Keratinocyte (primary cell): ENCODE measurements at places on chromosomes 11 and 22. TPM values are rescaled to one million over a fixed set of nuclear protein-coding genes. Genes with fewer than 3 reads are reported as not detected.

The OR52B6 gene
- not detected in 3 replicates for polyA plus RNA-seq

The RNASEH2C gene
- polyA plus RNA-seq: 16.0 to 20.6 TPM (median 18.5 TPM) in 3 replicates

The PARVG gene
- polyA plus RNA-seq: not detected in 3 replicates

The TMEM86A gene
- 2.5 to 10.5 TPM (median 2.5 TPM) in 3 replicates for polyA plus RNA-seq

The NXPE1 gene
- polyA plus RNA-seq: not detected in 3 replicates

The GDPD4 gene
- not detected in 3 replicates for polyA plus RNA-seq

The ZNF280B gene
- 0.01 to 0.04 TPM in 2 of 3 replicates, not detected in the other for polyA plus RNA-seq

The ZC3H12C gene
- 11.1 to 14.0 TPM (median 13.9 TPM) in 3 replicates for polyA plus RNA-seq

The F2 gene
- not detected in 3 replicates for polyA plus RNA-seq

The MIF gene
- polyA plus RNA-seq: 162 to 812 TPM (median 340 TPM) in 3 replicates

The RFPL2 gene
- not detected in 3 replicates for polyA plus RNA-seq

The SLC36A4 gene
- polyA plus RNA-seq: 4.2 to 8.1 TPM (median 6.5 TPM) in 3 replicates

The OR9G1 gene
- not detected in 3 replicates for polyA plus RNA-seq

The NECTIN1 gene
- 37.5 to 51.8 TPM (median 39.7 TPM) in 3 replicates for polyA plus RNA-seq

The ARHGEF12 gene
- 22.1 to 28.8 TPM (median 25.3 TPM) in 3 replicates for polyA plus RNA-seq

The TSPAN18 gene
- not detected in 3 replicates for polyA plus RNA-seq

The PELI3 gene
- polyA plus RNA-seq: 2.1 to 3.2 TPM (median 2.8 TPM) in 3 replicates

The KLHL35 gene
- 0.43 to 1.0 TPM (median 0.58 TPM) in 3 replicates for polyA plus RNA-seq

The IL17REL gene
- polyA plus RNA-seq: not detected in 3 replicates

The GVQW3 gene
- polyA plus RNA-seq: 0.39 to 0.80 TPM (median 0.48 TPM) in 3 replicates

The SPINDOC gene
- polyA plus RNA-seq: 7.8 to 9.8 TPM (median 8.1 TPM) in 3 replicates

The PYGM gene
- polyA plus RNA-seq: 0.05 to 0.14 TPM in 2 of 3 replicates, not detected in the other

The CDON gene
- 1.0 to 1.6 TPM (median 1.4 TPM) in 3 replicates for polyA plus RNA-seq

The POU2AF2 gene
- polyA plus RNA-seq: not detected in 3 replicates

The YPEL1 gene
- polyA plus RNA-seq: 0.03 to 0.05 TPM in 2 of 3 replicates, not detected in the other

The SHANK2 gene
- 0.22 to 0.57 TPM (median 0.41 TPM) in 3 replicates for polyA plus RNA-seq

The OR52A1 gene
- polyA plus RNA-seq: not detected in 3 replicates

The NFAM1 gene
- polyA plus RNA-seq: 0.05 TPM in 1 of 3 replicates, not detected in the others

The HEPACAM gene
- polyA plus RNA-seq: not detected in 3 replicates

The TUBGCP6 gene
- 10.1 to 19.0 TPM (median 11.6 TPM) in 3 replicates for polyA plus RNA-seq

The SCN4B gene
- polyA plus RNA-seq: 6.3 to 10.8 TPM (median 7.7 TPM) in 3 replicates

The KRTAP5-9 gene
- polyA plus RNA-seq: 0.05 to 0.12 TPM in 2 of 3 replicates, not detected in the other

The SLC22A8 gene
- not detected in 3 replicates for polyA plus RNA-seq

The CYB5R2 gene
- 24.7 to 37.0 TPM (median 34.3 TPM) in 3 replicates for polyA plus RNA-seq

The GLYATL1 gene
- polyA plus RNA-seq: 0.26 to 0.39 TPM (median 0.33 TPM) in 3 replicates
